ENCODE measurements at places on chromosomes 6 and 20.

GRCh38 chr6:169589293-169589692 is 112.5 kb downstream of the WDR27 start:
- no peak for DNase-seq

- no peak for DNase-seq
Observed at GRCh38 chr6:29746846-29747687, 23.8 kb downstream of the HLA-F start.

- no peak for DNase-seq
Observed at GRCh38 chr6:168417191-168417590, 23.8 kb upstream of the SMOC2 start.

DNA sequence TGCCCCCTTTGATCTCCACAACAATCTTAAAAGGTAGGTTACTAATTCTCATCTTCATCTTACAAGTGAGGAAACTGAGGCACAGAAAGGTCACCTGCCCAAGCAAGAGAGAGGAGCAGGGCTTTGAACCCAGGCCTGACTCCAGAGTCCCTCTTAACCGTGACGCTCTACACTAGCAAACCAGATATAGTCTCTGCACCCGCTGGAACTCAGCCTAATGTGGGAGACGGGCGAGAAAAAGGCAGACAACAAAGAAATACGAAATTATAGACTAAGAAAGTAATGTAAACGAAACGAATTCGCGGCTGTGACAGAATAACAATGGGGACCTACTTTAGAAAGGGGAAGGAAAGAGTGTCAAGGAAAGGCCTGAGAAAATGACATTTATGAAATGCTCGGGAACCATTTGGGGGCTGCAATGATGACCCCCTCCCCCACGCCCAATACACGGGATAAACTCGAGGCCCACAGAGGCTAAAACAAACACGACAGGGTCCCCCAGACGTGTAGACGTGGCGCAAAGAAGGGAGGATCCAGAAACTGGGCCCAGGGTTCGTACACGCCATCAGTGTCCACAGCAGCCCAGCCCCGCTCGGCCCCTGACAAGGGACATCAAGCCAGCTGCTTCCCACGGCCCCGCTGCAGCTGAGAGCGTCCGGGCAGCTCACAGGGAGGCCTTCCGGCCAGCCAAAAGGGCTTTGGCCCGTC is 637 bp downstream of the TRPC4AP start:
- DNase-seq: no peak

- peak; percentile 36 for DNase-seq
Observed at GRCh38 chr6:127146932-127147331, 28.5 kb downstream of the RSPO3 start.

DNA sequence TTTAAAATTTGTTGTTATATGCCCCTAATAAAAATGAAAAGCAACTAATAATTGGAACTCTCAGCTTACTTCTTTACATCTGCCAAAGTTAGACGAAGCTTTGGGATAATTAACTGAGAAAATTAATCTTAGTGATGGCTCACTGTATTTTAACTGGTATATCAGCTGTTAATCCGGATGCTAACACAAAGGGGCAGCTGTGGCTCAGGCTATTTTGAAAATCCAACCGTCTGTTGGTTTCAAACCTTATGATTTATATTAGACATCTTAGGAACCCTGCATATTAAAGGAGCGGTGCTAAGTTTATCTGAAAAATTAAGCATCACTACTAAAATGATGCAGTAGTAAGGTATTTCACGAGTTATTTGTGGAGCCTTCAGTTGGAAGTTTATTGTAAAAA is 96.6 kb downstream of the AKAP7 start:
- DNase-seq: no peak

DNA sequence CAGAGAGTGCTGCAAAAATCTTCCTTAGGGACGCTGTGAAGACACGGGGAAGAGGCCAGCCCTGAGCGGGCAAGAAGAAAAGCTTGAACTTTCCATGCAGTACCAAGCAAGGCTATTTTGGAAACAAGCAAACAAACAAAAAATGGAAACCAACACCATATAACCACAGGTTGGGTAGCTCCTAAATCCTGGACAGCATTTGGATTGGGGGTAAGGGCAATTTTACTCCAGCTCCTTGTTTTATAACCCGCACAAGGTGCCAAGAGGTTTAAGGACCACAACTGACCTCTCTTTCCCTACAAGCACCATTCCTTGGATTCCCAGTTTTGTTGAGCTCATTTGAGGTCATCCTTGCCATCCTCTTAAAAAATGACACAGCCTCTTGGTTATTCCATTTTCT is 31.4 kb upstream of the SMIM29 start:
- no peak for DNase-seq

- DNase-seq: no peak
Observed at GRCh38 chr20:5596401-5597193, 153.6 kb upstream of the SHLD1 start.

DNA sequence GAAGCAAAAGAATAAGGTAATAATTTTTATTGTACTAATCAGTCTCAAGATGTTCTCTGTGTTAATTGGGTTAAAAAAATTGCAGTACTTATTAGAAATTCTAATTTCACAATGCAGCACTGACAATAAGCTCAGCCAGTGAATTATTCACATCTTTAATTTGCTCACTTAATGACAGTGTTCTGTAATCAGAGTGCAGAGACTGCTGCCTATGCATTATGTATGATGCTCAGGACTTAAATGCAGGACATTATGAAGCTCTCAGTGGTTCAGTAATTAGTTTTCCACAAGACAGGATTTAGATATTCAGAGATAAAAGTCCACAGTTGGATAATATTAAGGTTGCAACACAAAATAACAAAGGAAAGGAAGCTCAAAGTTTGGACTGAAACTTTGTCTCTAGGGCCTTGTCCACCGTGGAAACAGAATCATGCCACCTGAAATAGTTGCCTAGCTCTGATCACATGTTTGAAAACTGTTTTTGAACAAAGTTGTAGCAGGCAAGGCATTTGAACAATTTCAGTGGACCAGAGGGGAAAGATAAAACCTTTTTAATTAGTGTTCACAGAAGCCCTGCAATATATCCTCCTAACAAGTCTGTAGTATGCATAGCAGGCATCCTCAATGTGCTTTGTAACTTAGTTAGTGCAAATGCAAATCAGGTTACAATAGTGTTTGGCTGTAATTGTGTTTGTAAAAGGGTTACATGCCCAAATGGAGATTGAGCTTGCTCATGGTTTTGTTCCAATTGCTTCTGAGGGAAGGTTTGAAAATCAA is 23.7 kb upstream of the MMS22L start:
- no peak for DNase-seq

Measured in stromal cell of bone marrow (primary cell).